Esophagus squamous epithelium (tissue), 5 donors: ENCODE measurements at places on chromosomes 6 and 20.

- no peak overlapping the region for H3K27ac ChIP-seq
- no peaks in the 10 kb centered on the region for H3K36me3 ChIP-seq
- H3K27me3 ChIP-seq = no peaks in the 10 kb centered on the region
- no peak overlapping the region for H3K4me3 ChIP-seq
- no peaks in the 10 kb centered on the region for H3K4me1 ChIP-seq
- DNase-seq = no peak
These were observed 67.0 kb downstream of the IYD start for GRCh38 chr6:150435832-150436231.

DNA sequence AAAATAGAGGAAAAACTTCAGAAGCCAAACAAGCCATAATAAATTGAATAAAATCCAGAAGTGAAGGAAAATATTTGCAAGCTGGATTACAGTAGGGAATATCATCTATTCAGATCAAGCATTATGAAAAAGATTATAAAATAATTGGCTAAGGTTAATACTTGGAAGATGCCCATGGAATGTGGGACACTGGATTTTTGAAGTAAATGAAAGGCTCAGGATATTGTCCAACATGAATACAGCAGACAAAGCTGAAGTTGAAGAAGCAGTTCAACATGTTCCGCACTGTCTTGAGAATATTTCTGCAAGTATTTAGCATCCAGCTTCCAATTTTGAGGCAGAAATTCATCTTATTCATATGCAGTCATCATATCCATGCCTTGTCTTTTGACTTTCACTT is 1278.4 kb upstream of the GJE1 start:
- H3K4me1 ChIP-seq = peaks cover 30% of the 10 kb centered on the region
- H3K4me3 ChIP-seq = no peak overlapping the region
- no peaks in the 10 kb centered on the region for H3K27me3 ChIP-seq
- no peaks in the 10 kb centered on the region for H3K36me3 ChIP-seq
- no peak for DNase-seq

DNA sequence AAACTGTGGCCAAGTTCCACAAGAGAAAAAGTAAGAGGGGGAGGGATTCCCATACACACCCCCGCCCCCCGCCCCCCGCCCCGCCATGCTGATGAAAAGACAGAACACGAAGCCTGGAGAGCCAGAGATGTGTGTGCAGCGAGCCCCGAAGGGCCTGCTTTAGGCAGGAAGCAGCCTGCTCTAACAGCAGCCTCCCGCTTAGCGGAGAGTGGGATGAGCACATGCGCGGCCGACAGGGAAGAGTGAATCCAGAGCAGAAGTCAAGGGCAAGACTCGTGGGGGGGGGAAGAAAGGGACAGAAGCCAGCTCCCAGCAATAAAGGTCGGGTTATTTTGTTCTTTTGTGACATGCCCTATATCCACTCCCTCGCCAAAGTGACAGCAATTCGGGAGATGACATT is 67.2 kb upstream of the PTGIS start:
- H3K27me3 ChIP-seq = no peaks in the 10 kb centered on the region
- H3K36me3 ChIP-seq = peaks cover 21% of the 10 kb centered on the region
- peaks cover 4% of the 10 kb centered on the region for H3K4me1 ChIP-seq
- no peak overlapping the region for H3K4me3 ChIP-seq
- DNase-seq = no peak

- no peak for DNase-seq
- H3K4me1 ChIP-seq = no peaks in the 10 kb centered on the region
- no peak overlapping the region for H3K27ac ChIP-seq
- no peak overlapping the region for H3K4me3 ChIP-seq
These were observed 29.7 kb upstream of the TBXT start for GRCh38 chr6:166197361-166197760.

DNA sequence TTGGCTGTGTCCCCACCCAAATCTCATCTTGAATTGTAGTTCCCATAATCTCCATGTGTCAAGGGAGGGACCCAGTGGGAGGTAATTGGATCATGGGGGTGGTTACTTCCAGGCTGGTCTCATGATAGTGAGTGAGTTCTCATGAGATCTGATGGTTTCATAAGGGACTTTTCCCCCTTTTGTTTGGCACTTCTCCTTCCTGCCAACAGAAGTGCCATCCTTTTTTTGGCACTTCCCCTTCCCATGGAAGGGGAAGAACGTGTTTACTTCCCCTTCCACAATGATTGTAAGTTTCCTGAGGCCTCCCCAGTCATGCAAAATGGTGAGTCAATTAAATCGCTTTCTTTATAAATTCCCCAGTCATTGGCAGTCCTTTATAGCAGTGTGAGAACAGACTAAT is 18.0 kb upstream of the PI3 start:
- no peak overlapping the region for H3K27ac ChIP-seq
- no peaks in the 10 kb centered on the region for H3K36me3 ChIP-seq
- DNase-seq = no peak

DNA sequence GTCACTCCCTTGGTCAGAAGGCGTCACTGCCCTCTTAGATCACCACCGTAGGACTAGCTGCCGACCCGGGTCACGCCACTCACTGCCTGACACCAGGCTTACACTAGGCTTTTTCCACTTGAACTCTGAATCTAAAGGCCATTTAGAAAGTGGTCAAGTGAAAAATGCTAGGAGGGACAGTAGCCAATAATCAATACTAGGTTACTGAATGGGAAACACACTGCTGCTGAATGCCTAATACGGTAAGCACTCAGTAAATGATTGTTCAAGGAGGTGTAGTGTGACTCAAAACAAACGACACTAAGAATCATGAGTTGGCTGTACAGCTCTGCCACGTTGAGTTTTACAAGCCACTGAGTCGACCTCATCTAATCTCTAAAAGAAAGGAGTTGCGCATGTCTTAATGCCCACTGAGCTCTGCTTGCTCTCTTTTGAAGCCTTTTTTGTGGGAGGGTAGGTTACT is 760 bp upstream of the IBTK start:
- H3K4me1 ChIP-seq = peaks cover 48% of the 10 kb centered on the region
- no peak for DNase-seq
- peak overlapping the region; percentile 96 for H3K4me3 ChIP-seq
- no peaks in the 10 kb centered on the region for H3K27me3 ChIP-seq
- H3K36me3 ChIP-seq = no peaks in the 10 kb centered on the region
- peak overlapping the region; percentile 97 for H3K27ac ChIP-seq

- no peaks in the 10 kb centered on the region for H3K27me3 ChIP-seq
- H3K4me1 ChIP-seq = no peaks in the 10 kb centered on the region
- no peak overlapping the region for H3K4me3 ChIP-seq
- DNase-seq = no peak
- no peaks in the 10 kb centered on the region for H3K36me3 ChIP-seq
- H3K27ac ChIP-seq = no peak overlapping the region
These were observed 81.4 kb downstream of the TSHZ2 start for GRCh38 chr20:53053595-53053994.

DNA sequence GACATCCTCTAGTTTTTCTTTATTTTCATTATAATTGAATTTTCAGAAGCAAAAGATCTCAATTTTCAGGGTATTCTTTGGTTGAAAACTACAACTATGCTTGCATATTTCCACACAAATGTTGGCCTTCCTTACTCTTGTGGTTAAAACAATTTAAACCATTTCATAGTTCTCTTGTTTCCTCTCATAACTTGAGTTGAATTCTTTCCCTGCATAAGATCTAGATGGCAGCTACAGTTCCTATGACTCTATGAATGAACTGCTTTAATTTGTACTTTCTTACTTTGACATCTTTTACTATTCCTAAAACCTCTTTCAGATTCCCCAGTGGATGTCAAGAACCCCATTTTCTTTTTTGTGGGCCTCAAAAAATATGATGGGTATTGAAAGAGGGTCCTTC is 564.5 kb downstream of the NKAIN2 start:
- H3K4me3 ChIP-seq = no peak overlapping the region
- H3K4me1 ChIP-seq = no peaks in the 10 kb centered on the region
- H3K27me3 ChIP-seq = no peaks in the 10 kb centered on the region
- H3K27ac ChIP-seq = no peak overlapping the region
- H3K36me3 ChIP-seq = no peaks in the 10 kb centered on the region
- no peak for DNase-seq

GRCh38 chr6:119028091-119028490 is 50.4 kb downstream of the FAM184A start:
- no peaks in the 10 kb centered on the region for H3K27me3 ChIP-seq
- no peak overlapping the region for H3K4me3 ChIP-seq
- no peak for DNase-seq
- H3K27ac ChIP-seq = no peak overlapping the region
- no peaks in the 10 kb centered on the region for H3K36me3 ChIP-seq
- no peaks in the 10 kb centered on the region for H3K4me1 ChIP-seq

DNA sequence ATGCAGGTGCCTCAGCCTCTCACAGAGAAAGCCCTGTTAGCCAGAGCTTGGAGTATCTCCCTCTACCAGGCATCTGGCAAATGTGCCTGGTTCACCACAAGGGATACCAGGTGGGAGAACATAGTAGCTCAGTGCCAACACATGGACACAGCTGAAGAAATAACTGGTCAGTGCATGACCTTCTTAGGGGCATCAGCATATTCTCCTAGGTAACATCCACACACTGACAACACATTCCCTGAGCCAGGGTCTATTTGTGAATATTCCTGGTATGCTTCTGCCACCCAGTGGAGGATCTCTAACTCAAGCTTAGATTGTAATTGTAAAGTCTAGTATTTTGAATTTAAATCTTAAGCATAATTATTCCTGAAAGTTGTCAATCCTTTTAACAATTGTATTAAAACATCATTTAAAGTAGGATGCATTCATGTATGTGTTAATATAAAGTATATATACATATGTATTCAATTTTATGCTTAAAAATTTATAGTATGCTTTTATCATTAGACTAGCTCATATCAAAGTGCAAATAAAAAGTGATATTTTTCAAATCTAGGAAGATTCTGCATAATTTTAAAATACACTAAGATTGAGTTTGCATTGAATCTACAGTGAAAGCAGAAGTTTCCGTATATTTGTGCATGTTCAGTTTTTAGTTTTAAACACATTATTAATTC is 45.3 kb upstream of the COL21A1 start:
- no peak for DNase-seq
- H3K4me3 ChIP-seq = no peak overlapping the region
- H3K36me3 ChIP-seq = no peaks in the 10 kb centered on the region
- no peaks in the 10 kb centered on the region for H3K27me3 ChIP-seq

DNA sequence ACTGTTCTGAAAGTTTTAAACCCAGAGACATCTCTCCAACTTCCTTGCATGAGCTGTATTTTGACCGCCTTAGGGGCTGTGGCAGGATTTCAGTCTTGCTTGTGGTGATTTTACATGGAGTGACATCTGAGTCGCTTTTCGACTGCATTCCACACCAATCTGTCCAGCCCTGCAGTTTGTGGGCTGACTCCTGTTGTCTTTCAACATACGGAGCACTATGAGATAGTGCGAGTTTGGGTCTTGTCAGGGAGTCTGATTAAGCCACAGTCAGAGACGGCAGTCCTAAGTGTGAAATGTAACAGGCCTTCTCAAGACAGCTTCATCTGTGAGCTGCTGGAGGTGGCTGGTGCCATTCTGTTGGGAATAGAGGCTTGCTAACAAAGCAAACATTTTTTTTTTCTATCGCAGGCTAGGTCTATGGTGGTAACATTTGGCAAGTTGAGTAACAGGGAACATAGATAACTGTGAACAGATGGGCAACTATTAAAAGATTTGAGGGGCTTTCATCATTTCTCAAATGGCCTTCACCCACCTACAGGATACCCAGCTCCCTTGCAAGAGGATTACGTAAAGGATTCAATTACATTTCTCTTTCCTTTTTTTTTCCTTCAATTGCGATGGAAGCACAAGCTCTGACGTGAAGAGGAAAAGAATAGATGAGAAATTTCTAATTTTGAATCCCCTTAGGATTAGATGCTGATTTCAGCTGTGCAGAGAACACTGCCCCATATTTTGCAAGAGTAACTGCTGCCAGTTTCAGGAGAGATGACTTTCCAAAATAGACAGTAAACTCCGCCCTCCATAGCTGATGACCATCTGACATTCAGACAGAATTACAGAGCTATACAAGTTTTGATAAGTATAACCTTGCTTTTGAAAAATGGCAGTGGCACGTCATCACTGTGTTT is 25.1 kb downstream of the CAP2 start:
- H3K27ac ChIP-seq = peak overlapping the region; percentile 48
- H3K4me3 ChIP-seq = no peak overlapping the region
- no peak for DNase-seq
- H3K27me3 ChIP-seq = no peaks in the 10 kb centered on the region
- H3K36me3 ChIP-seq = no peaks in the 10 kb centered on the region

DNA sequence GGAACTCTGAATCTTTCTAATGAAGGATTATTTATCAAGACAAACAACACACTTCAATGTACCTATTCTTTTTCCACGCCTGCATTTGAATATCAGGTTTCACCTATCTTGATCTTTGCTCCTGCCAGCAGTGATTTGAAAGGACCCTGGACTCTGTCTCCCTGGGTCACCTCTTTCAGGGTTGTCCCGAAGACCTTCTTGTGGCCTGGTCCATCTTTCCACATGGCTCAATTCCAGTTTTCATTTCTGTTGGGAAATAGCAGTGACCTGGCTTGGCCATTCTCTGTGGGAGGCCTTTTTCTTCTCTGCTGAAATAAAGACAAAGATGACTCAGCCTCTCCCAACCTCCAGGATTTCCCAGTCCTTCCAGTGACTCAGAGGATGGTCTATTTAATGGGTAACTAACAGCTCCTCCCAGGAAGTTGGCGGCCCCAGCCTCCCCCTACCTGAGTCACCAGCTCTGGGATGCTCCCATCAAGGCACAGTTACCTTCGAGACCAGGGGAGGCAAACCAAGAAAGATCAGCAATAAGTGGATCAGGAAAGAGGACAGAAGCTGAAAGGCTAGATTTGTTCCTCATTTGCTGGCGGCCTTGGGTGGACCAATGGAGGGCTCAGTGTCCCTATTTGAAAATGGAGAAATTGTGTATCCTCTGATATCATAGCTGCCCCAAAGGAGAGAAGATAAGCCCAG is 120.2 kb upstream of the RNF24 start:
- H3K4me1 ChIP-seq = peaks cover 8% of the 10 kb centered on the region
- H3K4me3 ChIP-seq = no peak overlapping the region
- DNase-seq = no peak
- H3K27me3 ChIP-seq = no peaks in the 10 kb centered on the region
- H3K27ac ChIP-seq = no peak overlapping the region
- no peaks in the 10 kb centered on the region for H3K36me3 ChIP-seq

GRCh38 chr6:109820706-109821350 is 129.7 kb downstream of the FIG4 start:
- no peaks in the 10 kb centered on the region for H3K4me1 ChIP-seq
- no peak overlapping the region for H3K27ac ChIP-seq
- H3K27me3 ChIP-seq = no peaks in the 10 kb centered on the region
- H3K4me3 ChIP-seq = no peak overlapping the region
- DNase-seq = no peak
- no peaks in the 10 kb centered on the region for H3K36me3 ChIP-seq

DNA sequence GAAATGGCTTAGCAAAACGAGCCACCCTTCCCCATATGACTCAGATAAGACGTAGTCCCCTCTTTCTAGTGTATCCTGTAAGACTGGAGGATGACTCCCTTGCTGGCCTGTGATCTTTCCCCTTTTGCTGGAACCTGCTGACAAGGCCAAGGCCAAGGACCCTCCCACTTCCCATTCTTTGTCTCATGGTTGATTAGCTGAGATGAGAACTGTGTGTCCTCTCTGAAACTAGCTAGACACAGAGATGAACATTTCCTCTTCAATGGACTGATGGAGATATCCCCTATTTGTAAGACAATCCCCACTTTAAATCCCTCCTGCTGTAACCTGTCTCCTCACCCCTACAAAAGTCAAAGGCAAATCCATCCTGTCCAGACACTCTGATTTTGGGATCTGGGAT is 33.4 kb upstream of the SCRT2 start:
- H3K27me3 ChIP-seq = no peaks in the 10 kb centered on the region
- H3K4me1 ChIP-seq = peaks cover 8% of the 10 kb centered on the region
- no peak overlapping the region for H3K27ac ChIP-seq
- H3K36me3 ChIP-seq = no peaks in the 10 kb centered on the region
